ENCODE measurements at places on chromosomes 4 and X.

GRCh38 chr4:168995537-168996295 lies 14.3 kb downstream of the CBR4 start:
- no peak for DNase-seq

DNA sequence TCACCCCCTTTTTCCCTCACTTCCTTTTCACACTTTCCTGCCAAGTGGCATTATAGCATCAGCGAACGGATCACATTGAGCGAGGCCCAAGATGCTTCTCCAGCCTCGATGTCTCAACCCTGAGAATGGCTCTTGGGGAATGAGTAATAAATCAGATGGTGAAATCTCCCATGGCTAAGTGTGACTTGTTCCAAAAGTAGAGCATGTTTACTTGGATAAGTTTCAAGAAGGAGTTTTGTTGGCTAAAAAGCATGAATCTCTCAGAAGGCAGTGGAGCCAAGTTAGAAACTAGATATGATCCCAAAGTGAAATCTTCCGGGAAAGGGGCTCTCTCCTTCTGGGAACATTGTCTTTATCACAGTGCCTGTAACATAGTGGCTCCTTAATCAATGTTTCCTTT lies 316.3 kb downstream of the CAMK2D start:
- no peak for DNase-seq

- no peak for DNase-seq
Measured at GRCh38 chrX:69323786-69324720, 158.8 kb upstream of the PJA1 start.

DNA sequence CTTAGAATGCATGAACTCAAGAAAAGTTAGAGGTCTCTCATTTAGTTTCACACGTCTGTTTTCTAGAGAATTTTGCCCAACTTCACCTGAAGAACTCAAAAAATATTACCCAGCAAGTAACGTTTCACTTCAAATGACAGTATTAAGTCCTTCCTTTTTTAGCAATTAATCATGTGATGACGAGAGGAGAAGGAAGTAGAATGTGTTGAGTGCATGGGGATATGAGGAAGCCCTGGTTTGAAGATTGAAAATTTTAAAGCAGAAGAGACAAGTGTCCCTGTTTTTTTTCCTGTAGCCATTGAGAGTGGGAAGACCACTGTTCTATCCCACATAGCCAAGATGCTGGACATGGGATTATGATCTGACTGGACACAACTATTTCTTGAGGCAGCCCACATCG lies 406.3 kb upstream of the CPEB2 start:
- DNase-seq, result no peak

DNA sequence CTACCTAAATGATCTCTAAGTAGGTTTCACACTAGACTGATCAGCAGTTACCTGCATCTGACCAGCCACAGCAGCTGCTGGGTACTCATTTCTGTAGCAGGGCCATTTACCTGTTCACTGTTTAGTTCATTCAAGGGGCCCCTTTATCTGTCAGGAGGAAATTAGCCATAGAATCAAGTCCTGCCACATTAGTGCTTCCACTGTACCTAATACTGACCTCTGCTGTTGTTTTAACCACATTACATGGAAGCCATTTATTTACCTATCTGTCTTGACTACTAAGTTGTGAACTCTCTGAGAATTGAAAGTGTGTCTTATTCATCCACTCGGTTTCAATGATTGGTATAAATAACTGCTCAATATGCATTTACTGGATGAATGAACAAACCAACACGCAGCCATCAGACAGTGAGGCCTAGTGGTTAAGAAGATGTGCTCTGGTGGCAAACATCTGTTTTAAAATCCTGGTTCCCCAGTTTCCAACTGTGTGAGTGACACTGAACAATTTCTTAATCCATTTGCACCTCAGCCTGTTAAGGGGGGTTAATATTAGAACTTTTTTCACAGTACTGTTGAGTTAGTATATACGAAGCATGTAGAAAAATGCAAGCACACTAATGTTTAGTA lies 30.0 kb upstream of the ANXA5 start:
- peak; percentile 20 for DNase-seq

Measured in NCI-H510A treated with DMSO at 0.1 percent for 48 hours (cell line).